ENCODE measurements at places on chromosomes 7 and 10.

DNA sequence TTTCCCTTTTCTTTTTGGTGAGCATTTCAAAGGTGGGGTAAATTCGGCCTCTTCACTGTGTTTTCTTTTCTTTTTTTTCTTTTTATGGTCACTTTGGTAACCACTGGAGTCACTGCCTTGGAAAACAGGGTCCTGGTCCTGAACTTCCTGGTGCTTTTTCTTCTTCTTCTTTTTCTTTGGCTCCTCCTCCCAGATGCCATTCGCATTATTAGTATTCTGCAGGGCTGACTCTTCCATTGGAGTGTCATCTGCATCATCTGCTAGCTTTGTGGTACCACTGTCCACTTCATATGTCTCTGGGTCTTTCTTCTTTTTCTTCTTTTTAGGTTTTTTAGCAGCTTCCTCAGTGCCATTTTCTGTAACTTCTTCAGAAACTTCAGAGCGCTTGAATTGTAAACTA is 10.5 kb downstream of the POLR1F start:
- no peak for DNase-seq

GRCh38 chr7:66182920-66183319 is 22.2 kb upstream of the TPST1 start:
- DNase-seq, result no peak

GRCh38 chr7:125605241-125605640 is 675.6 kb upstream of the POT1 start:
- DNase-seq, result no peak

GRCh38 chr7:128266529-128266882 is 25.4 kb downstream of the LEP start:
- no peak for DNase-seq

DNA sequence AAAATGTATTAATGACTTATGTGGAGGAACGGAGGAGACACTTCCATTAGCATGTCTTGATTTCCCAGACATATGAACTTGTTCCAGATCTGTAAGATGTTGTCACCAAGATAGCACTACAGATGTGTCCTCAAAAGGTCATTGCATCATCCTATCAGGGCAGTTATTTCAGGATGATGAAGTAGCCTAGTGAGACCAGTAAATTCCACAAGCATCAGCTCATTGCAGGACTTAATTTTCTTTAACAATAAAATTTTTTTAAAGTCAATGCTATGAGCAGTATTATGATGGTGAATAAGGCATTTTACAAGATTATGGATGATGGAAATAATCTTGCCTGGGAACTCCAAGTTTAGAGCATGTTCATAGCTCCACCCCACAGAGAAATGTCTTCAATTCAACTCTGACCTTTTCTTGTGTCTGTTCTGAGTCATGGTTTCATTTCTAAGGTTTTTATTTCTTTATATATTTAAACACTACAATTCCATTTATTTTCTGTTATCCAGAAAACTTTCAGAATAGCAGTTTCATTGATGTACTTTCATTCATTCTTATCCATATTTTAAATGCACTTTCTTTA is 1203.3 kb upstream of the CELF2 start:
- DNase-seq, result no peak

GRCh38 chr7:86889501-86889900 is 170.0 kb downstream of the ELAPOR2 start:
- no peak for DNase-seq

- no peak for DNase-seq
Observed at GRCh38 chr7:156152390-156152789, 340.1 kb upstream of the SHH start.

- DNase-seq, result no peak
Observed at GRCh38 chr7:138033241-138033640, 31.4 kb upstream of the CREB3L2 start.

DNA sequence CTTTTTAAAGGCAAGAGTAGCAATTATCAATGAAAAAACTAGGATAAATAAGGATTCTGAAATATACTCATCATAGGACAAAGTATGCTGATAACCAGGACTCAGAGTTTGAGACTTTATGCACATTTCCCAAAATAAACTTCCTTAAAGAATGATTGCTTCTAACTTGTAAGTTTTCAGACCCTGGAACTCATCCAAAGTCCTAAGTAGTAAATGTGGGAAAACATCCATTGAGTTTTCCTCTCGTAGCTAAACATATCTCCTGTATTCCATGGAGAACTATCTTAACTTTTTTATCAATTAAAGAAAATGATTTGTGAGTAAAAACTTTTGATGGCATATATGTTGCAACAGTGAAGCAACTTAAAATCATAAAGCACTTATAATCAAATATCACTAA is 285.2 kb upstream of the KLF6 start:
- no peak for DNase-seq

DNA sequence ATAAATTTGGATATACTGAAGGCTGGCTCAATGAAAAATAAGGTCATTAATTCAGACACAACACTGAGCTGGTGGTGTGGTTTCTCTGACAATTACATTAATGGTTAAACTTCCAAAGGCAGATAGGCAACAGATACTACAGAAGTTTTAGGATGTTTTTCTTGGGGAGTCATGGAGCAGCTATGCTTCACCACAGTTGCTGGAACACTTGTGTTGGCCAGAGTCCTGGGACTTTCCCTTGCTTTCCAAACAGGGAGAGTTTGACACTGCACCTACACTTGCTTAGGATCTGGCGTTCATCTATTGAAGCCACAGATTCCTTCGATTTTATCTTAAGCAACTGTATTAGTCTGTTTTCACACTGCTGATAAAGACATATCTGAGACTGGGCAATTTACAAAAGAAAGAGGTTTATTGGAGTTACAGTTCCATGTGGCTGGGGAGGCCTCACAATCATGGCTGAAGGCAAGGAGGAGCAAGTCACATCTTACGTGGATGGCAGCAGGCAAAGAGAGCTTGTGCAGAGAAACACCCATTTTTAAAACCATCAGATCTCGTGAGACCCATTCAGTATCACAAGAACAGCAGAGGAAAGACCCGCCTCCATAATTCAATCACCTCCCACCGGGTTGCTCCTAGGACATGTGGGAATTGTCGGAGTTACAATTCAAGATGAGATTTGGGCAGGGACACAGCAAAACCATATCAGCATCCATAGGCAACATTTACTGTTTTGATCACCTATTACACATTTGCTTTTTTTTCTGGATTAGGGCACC is 27.8 kb upstream of the TMEM178B start:
- DNase-seq, result no peak

DNA sequence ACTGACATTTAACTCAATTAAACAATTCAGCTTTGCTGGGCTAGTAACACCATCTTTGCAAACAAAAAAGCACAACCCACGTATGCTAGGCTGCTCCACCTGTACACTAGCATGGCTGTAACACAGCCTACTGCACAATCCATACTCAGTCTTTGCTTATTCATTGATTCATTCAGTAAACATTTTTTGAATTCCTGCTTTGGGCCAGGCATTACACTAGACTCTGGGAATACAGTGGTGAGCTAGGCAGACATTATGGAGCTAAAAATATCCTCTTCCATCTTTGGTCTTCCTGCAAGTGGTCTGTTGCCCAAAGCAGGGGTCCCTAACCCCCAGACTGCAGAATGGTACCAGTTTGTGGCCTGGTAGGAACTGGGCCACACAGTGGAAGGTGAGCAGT is 9.9 kb downstream of the CNNM1 start:
- no peak for DNase-seq

GRCh38 chr7:144762853-144763252 is 73.0 kb downstream of the TPK1 start:
- DNase-seq, result no peak

GRCh38 chr7:4144811-4145510 is 537.1 kb upstream of the FOXK1 start:
- DNase-seq, result no peak

GRCh38 chr7:138349841-138350700 is 110.0 kb upstream of the TRIM24 start:
- DNase-seq, result no peak

DNA sequence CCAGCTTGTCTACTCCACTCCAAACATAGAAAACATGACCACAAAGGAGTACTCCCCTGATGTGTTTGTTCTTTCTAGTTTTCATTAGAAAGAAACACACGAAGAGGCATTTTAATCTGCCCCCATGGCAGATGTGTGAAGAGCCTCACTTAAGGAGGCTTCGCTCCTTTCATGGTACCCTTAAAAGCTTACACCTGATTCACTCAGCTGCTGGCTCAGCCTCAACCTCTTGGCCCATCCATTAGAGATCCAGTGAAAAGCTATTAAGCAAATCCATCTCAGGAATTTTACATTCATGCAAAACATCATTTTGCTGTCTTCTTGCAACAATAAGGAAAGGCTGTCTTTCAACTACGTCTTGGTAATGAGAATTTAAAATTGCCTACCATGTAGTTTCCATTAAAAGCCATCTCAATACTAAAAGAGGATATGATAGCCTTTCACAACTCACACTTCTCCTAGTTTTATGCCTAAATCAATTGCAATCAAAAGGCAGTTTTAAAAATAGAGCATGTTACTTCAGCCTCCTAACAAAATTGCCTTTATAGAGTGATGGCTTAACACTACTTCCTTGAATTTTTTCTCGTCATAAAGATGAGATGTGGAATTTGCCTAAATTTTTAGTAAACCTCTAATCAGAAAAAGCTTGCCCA is 22.7 kb downstream of the MACC1 start:
- DNase-seq, result no peak

DNA sequence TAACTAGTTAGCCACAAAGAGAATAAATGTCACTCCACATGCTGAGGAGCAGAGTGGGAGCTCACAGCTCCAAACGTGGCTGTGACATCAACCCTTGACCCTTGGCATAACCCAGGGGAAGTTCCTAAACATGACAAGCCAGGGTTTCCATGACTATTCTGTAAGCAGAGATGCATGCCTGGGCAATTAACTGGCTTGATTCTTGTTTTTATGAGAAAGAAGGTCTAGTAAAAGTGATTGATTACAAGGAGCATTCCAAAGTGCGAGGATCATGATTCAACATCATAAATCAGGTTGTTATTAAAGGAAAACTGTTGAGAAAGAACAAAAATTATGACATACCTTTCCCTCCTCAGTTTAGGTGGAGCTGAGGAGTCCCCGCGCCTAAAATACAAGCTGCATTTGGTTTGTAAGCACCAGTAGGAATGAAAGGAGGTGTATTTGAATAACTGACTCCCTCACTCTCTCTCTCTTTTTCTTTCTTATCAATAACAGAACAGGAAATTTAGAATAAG is 108.4 kb downstream of the SFMBT2 start:
- no peak for DNase-seq

DNA sequence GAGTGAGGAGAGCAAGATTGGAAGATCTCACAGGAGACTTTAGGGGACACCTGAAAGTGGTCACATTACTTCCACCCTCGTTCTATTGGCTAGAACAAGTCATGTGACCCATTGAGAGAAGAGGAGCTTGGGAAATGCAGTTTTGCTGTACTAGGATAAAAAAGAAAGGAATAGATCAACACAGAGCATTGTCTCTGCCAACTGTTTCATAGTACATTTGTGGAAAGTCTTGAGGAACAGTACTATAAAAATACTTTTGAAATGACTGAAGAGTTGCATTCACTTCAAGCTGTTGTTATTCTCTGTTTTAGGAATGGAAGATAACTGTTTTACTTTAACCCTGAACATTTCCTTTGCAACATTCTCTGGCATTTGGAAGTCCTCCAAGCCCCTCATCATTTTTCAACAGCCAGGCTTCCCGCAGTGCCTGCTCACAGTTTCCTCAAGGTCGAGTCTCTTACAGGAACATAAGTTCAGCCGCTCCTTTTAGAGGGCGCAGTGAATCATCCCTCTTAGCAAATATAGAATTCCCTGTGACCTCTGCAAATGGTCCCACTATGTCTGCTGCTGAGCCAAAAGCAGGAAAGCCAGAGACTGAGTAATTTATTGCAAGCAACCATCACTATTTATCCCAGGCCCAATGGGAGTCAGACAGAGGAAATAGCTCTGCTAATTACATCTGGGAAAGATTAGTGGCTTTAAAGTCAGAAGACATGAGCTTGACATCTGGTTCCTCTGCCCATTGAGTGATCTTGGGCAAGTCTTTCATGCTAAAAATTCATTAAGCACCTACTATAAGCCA is 40.7 kb downstream of the MRPL32 start:
- no peak for DNase-seq

DNA sequence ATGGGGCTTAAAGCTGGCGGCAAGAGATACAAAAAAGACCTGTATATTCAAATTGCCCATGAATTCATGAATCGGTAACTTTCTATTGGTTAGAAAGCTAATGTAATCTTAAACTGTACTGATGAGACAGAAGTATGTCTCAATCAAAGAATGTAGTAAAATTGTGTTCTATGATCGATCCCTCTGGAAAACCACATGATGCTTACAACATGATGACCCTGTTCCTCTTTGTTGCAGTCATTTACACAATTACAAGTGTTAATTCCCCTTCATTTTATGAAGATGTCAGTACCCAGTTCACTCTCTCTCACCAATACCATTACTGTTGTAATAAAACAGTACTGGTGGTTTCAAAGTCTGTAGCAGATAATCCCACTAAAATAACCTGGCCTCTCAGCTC is 10.1 kb downstream of the KIF5B start:
- DNase-seq, result no peak

DNA sequence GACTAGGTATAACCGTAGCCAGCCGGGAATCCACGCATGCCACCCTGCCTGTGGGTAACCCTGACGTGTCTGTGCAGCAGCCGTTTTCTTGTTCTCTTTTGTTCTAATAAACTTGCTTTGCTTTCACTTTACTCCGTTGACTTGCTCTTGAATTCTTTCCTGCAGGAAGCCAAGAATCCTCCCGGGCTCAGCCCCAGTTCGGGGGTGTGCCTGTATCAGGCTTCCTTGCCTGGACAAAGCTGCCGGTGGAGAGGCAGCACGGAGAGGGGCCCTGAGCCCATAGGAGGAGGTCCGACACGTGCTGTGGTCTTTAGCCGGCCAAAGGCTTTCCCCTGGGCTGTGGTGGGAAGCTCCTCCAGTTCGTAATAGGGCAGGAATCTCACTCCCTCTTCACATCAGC is 256.5 kb upstream of the PPP2R2D start:
- no peak for DNase-seq

DNA sequence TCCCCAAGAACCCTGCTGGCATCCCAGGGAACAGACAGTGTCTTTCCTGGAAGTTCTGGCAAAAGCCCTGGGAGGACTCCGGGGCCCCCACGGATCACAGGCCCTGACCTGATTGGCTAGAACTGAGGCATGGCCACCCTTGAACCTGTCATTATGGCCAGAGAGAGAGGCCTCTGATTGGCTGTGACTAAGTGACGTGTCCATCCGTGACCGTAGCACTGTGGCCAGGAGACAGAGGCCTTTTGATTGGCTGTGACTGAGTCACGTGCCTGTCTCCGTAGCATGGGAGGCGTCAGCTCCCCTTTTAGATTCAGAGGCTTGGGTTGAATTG is 163.8 kb downstream of the RGS10 start:
- no peak for DNase-seq

- DNase-seq, result no peak
Observed at GRCh38 chr10:55163388-55163979, 362.5 kb upstream of the PCDH15 start.

GRCh38 chr10:31664803-31665202 is 263.8 kb downstream of the ARHGAP12 start:
- no peak for DNase-seq

DNA sequence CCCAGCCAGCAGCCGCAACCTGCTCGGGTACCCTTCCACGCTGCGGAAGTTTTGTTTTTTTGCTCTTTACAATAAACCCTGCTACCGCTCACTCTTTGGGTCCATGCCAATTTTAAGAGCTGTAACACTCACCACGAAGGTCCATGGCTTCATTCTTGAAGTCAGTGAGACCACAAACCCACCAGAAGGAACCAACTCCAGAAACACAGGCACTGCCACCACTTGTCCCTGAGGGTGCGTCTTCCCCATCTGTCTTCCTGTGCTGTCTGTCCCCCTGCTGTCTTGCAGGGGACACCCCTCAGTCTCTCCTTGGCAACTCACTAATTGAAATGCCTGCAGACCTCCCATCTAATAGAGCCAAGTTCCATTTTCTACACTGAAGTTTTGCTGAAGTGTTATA is 48.5 kb upstream of the RSU1 start:
- DNase-seq, result no peak

All from GM12892 (cell line).